ENCODE measurements at places on chromosomes 6 and 20. TPM values are rescaled to one million over a fixed set of nuclear protein-coding genes. Genes with fewer than 3 reads are reported as not detected.

GSTA3 gene
- not detected for polyA plus RNA-seq

GRCh38 chr20:5797843-5798462 is 47.8 kb downstream of the SHLD1 start:
- H3K27me3 ChIP-seq: no peaks in the 10 kb centered on the region
- H3K4me3 ChIP-seq: no peak overlapping the region
- peaks cover 21% of the 10 kb centered on the region for H3K4me1 ChIP-seq
- H3K27ac ChIP-seq: peak overlapping the region; percentile 74

- H3K4me1 ChIP-seq: no peaks in the 10 kb centered on the region
- H3K27ac ChIP-seq: no peak overlapping the region
- no peak overlapping the region for H3K4me3 ChIP-seq
- H3K36me3 ChIP-seq: no peaks in the 10 kb centered on the region
Observed at GRCh38 chr6:66478705-66479104, 771.7 kb upstream of the EYS start.

DNA sequence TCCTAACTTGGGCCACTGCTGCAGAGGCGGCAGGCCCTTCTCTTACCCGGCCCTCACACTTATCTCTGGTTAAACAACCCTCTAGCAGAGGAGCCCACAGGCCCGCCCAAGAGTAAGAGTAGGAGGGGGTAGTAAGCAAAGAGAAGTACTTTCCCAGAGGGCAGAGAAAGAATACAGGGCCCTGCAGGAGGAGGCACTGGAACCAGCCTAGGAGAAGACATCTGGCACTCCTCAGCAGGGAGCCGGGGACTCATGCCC is 10.1 kb downstream of the MTCH1 start:
- no peaks in the 10 kb centered on the region for H3K27me3 ChIP-seq
- DNase-seq: no peak
- no peak overlapping the region for H3K27ac ChIP-seq
- no peak overlapping the region for H3K4me3 ChIP-seq
- H3K36me3 ChIP-seq: peaks cover 77% of the 10 kb centered on the region

GRCh38 chr20:49160057-49160929 is 27.8 kb downstream of the STAU1 start:
- no peak overlapping the region for H3K4me3 ChIP-seq
- no peaks in the 10 kb centered on the region for H3K4me1 ChIP-seq
- no peak overlapping the region for H3K27ac ChIP-seq

DNA sequence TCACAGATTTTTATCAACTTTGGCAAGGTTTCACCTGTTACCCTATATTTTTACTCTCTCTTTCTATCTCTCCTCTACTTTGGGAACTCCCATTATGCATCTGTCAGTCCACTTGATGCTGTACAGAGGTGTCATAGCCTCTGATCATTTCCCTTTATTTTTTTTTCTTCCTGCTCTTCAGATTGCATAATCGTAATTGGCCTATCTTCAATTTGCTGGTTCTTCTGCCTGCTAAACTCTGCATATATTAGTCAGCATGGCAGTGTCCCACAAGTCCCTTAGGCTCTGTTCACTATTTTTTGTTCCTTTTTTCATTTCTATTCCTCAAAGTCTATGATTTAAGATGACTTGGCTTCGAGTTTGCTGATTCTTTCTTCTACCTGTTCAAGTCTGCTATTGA is 44.7 kb upstream of the MICB start:
- H3K36me3 ChIP-seq: no peaks in the 10 kb centered on the region
- no peak overlapping the region for H3K27ac ChIP-seq
- H3K27me3 ChIP-seq: no peaks in the 10 kb centered on the region
- no peak overlapping the region for H3K4me3 ChIP-seq
- DNase-seq: no peak

DNA sequence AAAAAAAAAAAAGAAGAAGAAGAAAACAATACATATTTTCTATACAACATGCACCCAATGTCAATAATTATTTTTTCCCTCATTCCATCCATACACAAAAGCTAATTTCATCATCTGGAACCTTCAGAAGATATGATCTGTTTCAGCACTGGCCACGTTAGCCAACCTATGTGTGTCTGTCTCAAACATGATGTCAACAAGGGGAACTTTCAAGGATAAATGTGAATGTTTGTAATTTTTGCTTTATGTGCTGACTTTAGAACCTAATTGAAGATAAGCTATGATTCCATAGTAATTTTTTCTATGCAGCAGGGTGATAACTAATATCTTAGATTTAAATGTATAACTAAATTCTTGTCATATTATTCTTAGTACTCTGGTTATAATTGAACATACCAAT is 37.9 kb downstream of the IPCEF1 start:
- no peaks in the 10 kb centered on the region for H3K36me3 ChIP-seq
- no peak overlapping the region for H3K4me3 ChIP-seq
- H3K27me3 ChIP-seq: no peaks in the 10 kb centered on the region
- no peaks in the 10 kb centered on the region for H3K4me1 ChIP-seq
- no peak overlapping the region for H3K27ac ChIP-seq
- no peak for DNase-seq

- no peak for DNase-seq
- peak overlapping the region; percentile 92 for H3K27ac ChIP-seq
- peaks cover 74% of the 10 kb centered on the region for H3K4me1 ChIP-seq
- H3K27me3 ChIP-seq: no peaks in the 10 kb centered on the region
Observed at GRCh38 chr20:48877304-48877703, 44.2 kb upstream of the ARFGEF2 start.

SOBP gene
- polyA plus RNA-seq: 1.6 TPM

DNA sequence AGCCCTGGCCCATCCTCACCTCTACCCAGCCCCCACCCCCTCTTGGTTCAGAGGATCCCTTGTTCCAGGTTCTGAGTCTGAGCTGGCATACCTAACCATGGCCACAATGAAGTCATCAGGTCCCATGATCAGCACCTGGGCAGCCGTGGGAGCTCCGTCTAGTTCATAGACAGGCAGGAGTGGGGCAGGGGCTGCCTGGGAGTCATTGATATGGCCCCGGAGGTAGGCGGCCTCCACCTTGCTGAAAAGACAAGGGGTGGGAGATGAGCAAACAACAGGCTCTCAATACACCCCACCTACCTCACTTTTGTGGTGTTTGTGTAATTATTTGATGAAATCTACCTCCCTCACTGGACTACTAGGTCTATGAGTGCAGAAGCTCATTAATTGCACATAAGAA is 20.4 kb downstream of the GGT7 start:
- H3K4me3 ChIP-seq: no peak overlapping the region
- no peaks in the 10 kb centered on the region for H3K27me3 ChIP-seq
- no peak for DNase-seq
- H3K27ac ChIP-seq: no peak overlapping the region

HUS1B gene
- polyA plus RNA-seq: 0.42 TPM

- DNase-seq: no peak
- no peaks in the 10 kb centered on the region for H3K27me3 ChIP-seq
- H3K4me1 ChIP-seq: no peaks in the 10 kb centered on the region
- H3K4me3 ChIP-seq: no peak overlapping the region
- no peak overlapping the region for H3K27ac ChIP-seq
Observed at GRCh38 chr20:22531056-22531615, 53.2 kb downstream of the FOXA2 start.

DNA sequence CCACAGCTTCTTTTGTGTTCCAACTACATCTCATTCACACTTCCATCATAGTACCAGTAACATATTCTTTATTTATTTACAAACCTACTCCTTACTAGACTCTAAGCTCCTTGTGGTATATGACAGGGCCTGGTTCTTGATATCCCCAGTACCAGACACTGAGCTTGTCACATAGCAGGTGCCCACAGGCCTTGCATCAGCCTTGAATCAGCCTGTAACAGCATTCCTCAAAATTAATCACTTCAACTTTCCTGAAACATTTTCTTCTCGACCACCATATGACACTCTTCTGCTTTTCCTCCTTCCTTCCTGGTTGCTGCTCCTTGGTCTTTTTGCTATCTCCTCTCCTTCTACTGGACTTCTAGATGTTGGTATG is 24.7 kb upstream of the SRPK1 start:
- H3K27ac ChIP-seq: no peak overlapping the region
- no peaks in the 10 kb centered on the region for H3K27me3 ChIP-seq

Measured in spleen (tissue), 13 donors.